ENCODE measurements at places on chromosomes 13 and 19. TPM values are rescaled to one million over a fixed set of nuclear protein-coding genes. Genes with fewer than 3 reads are reported as not detected.

The KIR3DL1 gene
- total RNA-seq, result not detected

The PCP2 gene
- not detected for total RNA-seq

The SF3A2 gene
- 33.3 TPM for total RNA-seq

The GZMM gene
- total RNA-seq, result not detected

- no peak for DNase-seq
These were observed 21.1 kb downstream of the LATS2 start for GRCh38 chr13:21040120-21040826.

- DNase-seq, result no peak
These were observed 111.1 kb downstream of the COG6 start for GRCh38 chr13:39766464-39767158.

- no peak for DNase-seq
These were observed 5.1 kb downstream of the GRK1 start for GRCh38 chr13:113672002-113672651.

DNA sequence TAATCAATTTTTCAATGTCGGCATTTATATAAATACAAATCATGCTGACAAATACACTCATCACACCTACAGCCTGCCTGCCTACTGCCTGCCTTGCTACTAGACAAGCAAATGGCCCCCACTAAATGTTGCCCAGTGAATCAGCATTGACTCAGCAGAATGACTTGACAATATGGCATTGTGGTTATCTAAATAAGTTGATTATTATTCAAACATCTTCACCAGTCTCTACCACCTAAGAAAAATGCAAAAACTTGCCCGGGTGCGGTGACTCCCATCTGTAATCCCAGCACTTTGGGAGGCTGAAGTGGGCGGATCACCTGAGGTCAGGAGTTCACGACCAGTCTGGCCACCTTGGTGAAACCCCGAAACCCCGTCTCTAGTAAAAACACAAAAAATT, 296.1 kb downstream of the PCDH9 start:
- DNase-seq, result no peak

DNA sequence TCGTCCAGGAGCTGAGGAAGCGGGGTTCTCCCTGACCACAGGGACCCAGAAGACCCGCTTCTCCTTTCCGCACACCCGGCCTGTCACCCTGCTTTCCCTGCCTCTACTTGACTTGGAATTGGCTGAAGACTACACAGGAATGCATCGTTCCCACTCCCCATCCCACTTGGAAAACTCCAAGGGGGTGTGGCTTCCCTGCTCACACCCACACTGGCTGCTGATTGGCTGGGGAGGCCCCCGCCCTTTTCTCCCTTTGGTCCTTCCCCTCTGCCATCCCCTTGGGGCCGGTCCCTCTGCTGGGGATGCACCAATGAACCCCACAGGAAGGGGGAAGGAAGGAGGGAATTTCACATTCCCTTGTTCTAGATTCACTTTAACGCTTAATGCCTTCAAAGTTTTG, 18.9 kb downstream of the VASP start:
- no peak for DNase-seq

- DNase-seq, result no peak
These were observed 257.8 kb downstream of the ENOX1 start for GRCh38 chr13:43528992-43529391.

DNA sequence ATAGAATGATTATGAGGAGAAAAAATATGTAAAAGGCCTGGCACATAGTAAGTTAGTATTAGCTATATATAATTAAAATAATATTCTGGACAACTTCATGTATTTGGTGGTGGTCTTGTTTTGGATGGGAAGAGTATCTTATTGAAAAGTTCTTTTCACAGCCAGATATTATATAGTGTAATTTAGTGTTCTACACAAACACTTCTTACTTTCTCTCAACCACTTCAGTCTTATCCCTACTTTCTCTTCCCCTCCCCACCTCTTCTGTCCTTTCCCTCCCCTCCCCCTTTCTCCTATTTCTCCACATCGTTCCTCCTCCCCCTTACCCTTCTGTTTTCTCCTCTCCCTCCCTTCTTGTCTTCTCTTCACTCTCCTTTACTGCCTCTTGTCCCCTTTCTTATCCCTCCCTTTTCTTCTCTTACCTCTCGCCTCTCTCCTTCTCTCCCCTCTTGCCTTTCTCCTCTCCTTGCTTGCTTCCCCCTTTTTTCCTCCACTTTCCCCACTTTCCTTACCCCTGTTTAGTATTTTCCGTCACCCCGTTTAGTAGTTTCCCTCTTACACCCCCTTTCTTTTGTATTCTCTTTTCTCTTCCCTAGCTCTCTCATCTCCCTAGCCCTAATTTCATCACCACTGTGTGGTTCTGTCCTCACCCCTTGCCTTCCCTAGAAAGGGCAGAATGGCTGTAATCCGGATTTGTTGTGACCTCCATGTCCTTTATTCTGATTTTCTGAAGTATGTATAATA, 107.2 kb upstream of the MLNR start:
- DNase-seq, result no peak

GRCh38 chr19:1101337-1101698, 2.5 kb upstream of the GPX4 start:
- DNase-seq, result no peak

- DNase-seq, result no peak
These were observed 128.2 kb downstream of the SLITRK1 start for GRCh38 chr13:83753912-83754624.
